Sigmoid colon (tissue), 7 donors: ENCODE measurements at places on chromosomes 12 and 14. TPM values are rescaled to one million over a fixed set of nuclear protein-coding genes. Genes with fewer than 3 reads are reported as not detected.

- no peak for DNase-seq
Observed at GRCh38 chr12:40142001-40142744, 36.3 kb upstream of the SLC2A13 start.

The PPP1R1A gene
- 1.2 TPM for polyA plus RNA-seq

DNA sequence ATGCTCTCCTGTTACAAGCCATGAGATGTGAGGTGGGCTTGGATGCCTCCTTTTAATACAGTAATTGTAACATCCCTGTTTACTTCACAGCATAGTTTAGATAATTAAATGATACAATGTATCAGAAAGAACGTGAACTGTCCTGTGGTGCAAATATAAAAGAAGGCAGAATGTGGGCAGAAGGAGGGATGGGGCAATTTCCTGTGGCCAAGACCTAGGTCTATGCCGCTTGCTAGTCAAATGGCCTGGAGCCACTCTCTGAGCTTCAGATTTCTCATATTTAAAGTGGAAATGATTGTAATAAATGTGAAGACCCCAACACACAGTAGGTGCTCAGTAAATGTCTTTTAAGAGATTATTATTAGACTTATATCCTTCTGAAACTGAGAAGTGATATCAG lies 24.0 kb upstream of the EVL start:
- no peak for DNase-seq

GRCh38 chr12:59874781-59875180 lies 279.0 kb downstream of the SLC16A7 start:
- no peak for DNase-seq

The ADSS1 gene
- 4.1 TPM for polyA plus RNA-seq

GRCh38 chr12:25054076-25054782 lies 105.3 kb upstream of the BCAT1 start:
- DNase-seq: no peak

DNA sequence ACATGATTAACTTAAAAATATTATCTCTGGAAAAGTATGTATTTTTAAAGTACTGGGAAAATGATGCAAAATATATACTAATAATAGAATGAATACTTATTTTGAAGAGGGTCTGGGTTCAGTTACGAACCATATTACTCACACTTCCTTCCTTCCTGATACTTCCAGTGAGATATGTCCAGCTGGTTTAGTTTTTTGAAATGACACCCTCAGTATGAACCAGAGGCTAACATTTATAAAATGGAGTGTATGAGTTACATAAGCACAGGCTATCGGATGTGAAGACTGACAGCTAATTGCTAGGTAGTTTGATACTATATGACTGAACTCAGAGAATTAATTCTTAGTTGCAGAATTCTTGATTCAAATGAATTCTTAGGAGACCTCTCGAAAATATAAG lies 122.9 kb downstream of the OTOGL start:
- DNase-seq: no peak
